ENCODE measurements at places on chromosomes 6 and 20.

DNA sequence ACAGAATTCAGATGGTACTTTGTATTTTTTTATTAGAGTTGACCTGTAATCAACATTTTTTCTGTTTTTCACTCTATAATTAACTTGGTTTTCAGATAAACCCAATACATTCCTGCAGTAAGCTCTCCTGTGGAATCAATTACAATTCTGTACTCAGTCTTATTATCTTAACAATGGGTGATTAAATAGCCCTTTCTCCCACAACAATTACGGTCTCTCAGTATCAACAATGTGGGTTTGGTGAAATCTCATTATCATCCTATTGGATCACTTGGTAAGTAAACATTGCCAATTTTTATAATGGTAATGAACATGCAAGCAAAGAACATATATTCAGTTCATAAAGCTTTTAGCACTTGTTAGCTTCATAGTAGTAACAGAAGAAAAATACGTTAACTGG lies 438.9 kb upstream of the EPHA7 start:
- DNase-seq: no peak

- no peak for DNase-seq
These were observed 5.2 kb downstream of the TXNDC5 start for GRCh38 chr6:7905416-7905815.

DNA sequence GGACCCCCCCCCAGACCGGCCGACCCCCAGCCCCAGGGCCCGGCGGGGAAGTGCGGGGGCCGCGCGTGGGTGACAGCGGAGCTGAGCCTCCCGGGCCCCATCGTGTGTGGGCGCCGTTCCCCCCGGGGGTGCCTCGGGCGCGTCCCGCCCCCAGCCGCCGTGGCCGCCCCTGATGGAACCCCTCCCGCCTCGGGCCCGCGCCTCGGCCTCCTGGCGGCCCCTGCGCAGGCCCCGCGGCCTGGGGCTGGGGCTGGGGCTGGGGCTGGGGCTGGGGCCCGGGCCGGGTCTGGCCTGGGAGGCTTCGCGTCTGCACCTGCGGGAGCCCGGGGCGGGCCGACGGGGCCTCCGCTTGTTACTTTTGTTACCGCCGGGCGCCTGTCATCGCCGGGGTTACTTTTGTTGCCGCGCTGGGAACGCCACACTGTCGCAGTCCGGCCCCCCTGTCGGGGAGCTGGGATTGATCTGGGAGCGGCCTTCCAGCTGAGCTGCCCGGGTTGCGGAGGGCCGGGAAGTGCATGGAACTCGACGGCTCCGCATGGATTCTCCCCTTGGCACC lies 598 bp downstream of the OGFR start:
- DNase-seq: peak; percentile 36

DNA sequence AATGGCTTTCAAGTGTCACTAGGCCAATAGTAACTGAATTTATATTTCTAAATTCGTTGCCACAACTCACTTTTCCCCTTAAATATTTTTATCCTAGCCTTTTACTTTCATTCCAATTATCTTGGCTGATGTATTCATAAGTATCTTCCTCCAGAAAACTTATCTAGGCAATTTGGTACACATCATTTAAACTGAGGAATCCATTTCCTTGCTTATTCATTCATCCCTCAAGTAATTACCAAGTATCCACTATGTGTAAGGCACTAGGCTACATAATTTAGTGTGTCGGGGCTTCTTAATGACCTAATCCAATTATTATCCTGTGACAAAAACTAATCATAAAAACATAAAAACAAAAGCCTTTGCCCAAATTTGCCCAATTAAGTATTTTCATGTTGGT lies 258.3 kb upstream of the TCF21 start:
- no peak for DNase-seq

- peak; percentile 40 for DNase-seq
These were observed 258.5 kb upstream of the CDH4 start for GRCh38 chr20:60993433-60994044.

DNA sequence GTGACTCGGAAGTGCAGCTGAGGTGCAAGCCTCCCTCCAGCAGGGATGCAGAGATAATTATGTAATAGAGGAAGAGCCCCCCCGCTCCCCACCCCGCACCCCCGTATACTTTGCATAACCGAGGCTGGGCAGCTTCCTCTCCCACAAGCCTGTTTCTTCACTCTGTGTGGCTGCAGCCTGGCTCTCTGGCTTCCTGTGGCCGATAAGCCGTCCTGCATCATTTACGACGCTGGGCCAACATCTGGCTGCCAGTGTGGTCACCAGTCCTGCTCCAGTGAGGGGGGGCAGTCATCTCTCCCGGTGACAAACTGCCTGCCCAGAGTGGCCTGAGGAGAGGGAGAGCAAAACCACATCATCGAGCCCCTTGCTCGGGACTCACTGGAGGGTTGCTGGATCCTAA lies 59.2 kb downstream of the RBM38 start:
- no peak for DNase-seq

GRCh38 chr6:100105138-100105537 lies 111.1 kb upstream of the MCHR2 start:
- no peak for DNase-seq

- no peak for DNase-seq
These were observed 49.9 kb upstream of the GTSF1L start for GRCh38 chr20:43776691-43777090.

Data from ACHN (cell line).